ENCODE measurements at places on chromosomes 6 and 20.
A peak's percentile ranks its signal among the peaks of the same experiment; 100 is the strongest.

DNA sequence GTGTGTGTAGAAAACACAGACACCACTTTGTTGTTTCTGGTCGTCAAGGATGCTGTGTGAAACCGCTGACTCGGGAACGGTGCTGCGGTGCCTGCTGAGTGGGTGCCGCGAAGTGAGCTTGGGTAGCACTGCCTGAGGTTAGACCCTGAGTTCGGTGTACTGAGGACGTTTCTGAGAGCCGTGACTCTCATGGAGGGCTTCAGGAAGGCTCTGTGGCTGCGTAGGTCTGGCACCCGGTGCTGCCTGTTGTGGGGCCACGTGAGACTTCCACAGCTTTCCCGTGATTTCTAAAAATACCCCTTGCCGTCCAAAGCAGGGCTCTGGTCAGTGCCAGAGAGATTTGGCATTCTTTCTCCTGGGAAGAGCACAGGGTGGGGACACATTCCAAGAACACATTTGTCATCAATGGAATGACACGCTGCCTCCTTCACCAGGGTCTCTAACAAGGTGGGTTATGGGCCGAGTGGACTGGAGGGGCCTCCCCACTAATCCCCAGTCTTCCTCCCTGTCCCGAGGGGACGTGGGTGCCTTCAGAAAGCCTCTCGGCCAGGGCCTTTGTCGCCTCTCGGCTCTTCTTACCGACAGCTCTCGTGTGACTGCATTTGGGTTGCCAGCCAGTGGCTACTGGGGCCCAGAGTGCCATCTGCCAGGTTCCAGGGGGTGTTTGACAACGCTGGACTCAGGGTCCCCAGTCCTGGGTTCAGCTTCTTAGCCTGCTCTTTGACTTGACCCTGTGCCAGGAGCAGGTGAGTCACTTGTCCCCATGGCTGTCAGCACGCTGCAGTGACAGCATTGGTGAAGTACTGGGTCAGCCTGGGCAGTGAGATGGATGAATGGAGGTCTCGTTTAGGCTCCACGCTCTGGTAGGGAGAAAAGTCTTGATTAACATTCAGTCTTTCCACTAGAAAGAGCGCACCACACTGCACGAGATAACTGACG is 62.2 kb downstream of the SYNJ2 start:
- no peak for DNase-seq

- peak; percentile 77 for DNase-seq
Measured at GRCh38 chr6:6834356-6835222, 246.1 kb downstream of the LY86 start.

DNA sequence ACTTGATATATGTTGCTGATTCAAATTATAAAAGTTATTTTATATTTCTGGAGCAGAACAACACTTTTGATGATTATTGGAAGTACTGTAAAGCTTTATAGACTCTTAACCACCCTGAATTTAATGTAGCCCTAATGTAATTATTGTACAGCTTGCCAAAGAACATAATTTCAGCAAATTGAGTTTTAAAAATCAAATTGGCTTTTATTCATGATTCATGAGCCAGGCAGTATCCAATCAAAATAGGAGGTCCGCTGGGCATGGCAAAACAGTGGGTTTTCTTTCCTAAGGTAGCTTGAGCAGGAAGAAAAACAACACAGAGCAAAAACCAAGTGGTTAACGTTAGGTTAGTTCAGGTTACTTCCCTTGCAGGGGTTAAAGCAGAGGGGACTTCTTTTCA is 64.8 kb upstream of the MAP7 start:
- DNase-seq = no peak

DNA sequence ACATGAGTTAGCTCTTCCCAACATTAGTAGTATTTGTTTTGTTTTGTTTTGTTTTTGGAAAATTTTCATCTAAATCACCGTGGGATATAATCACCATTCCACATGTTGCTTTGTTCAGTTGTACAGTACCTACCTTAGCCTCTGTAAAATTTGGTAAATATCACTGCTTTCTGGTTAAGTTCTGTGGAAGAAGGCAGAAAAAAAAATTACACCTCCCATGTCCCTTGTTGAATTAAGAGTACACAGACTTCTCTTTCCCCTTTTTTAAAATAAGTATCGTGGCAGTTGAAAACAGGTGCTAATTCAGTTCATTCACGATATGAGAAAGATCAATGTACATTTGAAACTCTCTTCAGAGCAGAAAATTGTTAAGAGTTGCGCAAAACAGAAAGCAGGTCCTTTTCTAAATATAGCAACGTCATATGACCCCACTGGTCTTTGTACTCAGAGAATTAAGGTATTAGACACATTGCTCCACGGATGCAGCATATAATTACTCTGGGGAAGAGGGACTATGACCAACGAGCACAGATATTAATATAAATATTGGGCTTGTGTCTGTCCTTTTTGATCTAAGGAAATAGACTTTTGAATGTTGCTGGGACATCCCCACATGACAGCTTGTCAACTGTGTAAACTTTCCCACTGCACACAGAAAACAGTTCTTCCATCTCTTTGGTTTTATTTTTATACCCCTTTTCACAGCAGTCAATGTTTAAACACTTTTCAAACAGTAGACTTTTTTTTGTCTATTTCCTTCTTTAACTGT is 58.6 kb upstream of the ZNF217 start:
- no peak for DNase-seq

GRCh38 chr20:63060057-63060991 is 53.6 kb upstream of the BHLHE23 start:
- no peak for DNase-seq

GRCh38 chr6:42350911-42351310 is 100.8 kb downstream of the TRERF1 start:
- DNase-seq = no peak
